ENCODE measurements at places on chromosomes 2 and 18.

- DNase-seq, result no peak
These were observed 137.6 kb downstream of the TNS1 start for GRCh38 chr2:217864963-217865772.

GRCh38 chr2:85253890-85254289 is 73.9 kb downstream of the TGOLN2 start:
- DNase-seq, result no peak

GRCh38 chr18:58161659-58162058 is 117.6 kb downstream of the NEDD4L start:
- DNase-seq, result no peak

DNA sequence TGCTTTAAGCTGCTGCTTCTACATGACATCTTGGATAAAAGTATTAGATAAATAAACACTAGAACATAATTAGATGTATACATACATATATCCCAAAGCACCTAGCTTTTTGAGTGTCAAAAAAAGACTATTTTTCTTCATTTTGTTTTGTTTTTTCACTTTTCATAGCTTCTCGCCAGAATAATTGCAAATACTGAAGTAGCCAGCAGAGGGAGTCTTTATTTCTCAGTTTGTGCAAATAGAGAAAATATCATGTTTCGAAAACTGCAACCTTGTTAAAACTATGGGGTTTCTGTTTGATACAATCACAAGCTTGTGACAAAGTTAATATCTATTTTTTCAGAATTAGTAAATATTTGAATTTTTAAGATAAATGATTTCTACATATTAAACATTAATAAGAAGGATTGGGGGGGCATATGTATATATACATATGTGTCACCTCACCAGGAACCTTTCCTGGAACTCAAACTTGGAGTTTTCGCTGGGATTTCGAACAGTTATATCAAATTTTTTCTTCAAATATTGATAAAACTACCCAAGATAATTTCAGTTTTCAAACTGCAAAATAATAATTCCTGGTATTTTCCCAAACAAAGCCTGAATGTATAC is 61.0 kb downstream of the GRB14 start:
- peak; percentile 34 for DNase-seq

DNA sequence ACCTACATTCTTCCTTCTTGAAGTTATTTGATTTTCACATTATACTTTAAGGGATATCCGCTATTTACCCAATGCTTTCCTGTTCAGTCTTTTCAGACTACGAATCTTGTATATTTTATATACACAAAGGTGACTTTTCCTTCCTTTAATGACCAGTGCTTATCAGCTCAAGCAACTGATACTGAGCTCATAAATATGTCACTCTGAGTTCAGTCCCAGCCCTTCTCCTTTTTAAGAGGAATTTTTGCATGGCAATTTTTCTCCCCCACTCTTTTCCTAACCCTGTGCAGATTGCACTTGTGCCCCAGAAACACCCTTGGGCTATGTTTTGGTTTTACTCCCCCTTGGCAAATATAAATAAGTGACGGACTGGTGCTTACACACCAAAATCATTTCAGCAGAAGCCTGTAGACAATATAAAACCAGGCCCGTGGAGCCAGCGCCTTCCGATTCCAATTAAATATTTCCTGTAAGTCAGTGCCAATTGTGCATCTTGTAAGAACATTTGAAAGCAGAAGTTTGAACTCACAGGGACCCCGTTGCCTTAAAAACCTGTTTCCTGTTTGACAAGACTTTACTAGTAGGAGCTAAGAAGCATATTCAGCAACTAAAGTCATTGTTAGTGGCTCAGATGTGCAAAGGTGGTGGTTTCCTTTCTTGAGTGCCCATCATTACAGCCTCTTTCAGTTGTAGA is 66.3 kb upstream of the GATA6 start:
- DNase-seq, result no peak

GRCh38 chr18:34780856-34781255 is 70.8 kb downstream of the DTNA start:
- DNase-seq, result no peak

- no peak for DNase-seq
These were observed 83.1 kb downstream of the ADAM23 start for GRCh38 chr2:206526416-206526815.

DNA sequence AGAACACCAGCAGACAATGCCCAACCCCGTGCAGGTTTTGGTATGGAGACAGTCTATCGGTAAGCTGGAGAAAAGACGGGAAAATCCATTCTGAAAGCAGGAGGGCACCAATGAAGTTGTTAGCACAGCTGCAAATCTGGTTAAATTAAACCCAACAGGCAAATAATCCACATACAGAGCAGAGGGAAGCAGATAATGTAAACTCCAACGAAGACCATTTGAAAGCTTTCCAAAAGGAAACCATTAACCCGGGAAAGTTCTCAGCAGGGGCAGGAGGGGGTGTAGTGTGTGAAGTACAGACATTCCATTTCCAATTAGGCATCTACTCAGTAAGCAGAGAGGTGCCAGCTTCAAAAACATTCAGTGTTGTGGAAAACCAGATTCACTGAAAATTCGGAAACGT is 10.3 kb downstream of the EDAR start:
- DNase-seq, result peak; percentile 1

GRCh38 chr2:127570282-127571250 is 35.1 kb downstream of the MYO7B start:
- DNase-seq, result peak; percentile 55

Measured in AG10803 (cell line).